ENCODE measurements at places on chromosomes 5 and 9.
A peak's percentile ranks its signal among the peaks of the same experiment; 100 is the strongest.

GRCh38 chr5:141484641-141485311, at the start of gene PCDHGC4:
Gene PCDHGC4 (plus strand): TSS chr5:141485030. CDS start chr5:141485174, 144 bp downstream.
- DNase-seq = peak; percentile 71

DNA sequence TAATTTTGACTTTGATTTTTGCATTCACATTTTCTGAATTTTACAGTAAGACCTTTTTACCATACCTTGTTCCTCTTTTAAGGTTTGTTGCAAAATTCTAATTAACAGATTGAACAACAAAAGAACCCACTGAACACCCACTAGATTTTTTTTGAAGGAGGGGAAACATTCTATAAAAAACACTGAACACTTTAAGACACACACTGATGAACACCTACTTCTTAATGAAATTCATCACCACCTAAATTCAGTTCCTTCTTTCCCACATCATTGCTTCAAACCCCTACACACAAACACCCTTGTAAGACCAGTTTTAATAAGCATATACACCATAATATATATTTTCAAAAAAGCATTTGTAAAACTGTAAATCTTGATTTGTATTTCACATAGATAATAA, 559.0 kb upstream of the MEF2C start:
- no peak for DNase-seq

- DNase-seq = no peak
These were observed 576.2 kb downstream of the MTRR start for GRCh38 chr5:8445139-8445538.

GRCh38 chr5:35777358-35778087, 79.2 kb upstream of the IL7R start:
- peak; percentile 36 for DNase-seq

- no peak for DNase-seq
These were observed at the start of gene PCDHB16 for GRCh38 chr5:141182248-141182647. Gene PCDHB16 (plus strand): TSS chr5:141182387. CDS start chr5:141182560, 173 bp downstream.

GRCh38 chr9:125505988-125506438, 201.0 kb downstream of the MAPKAP1 start:
- DNase-seq = no peak

- no peak for DNase-seq
These were observed 17.6 kb downstream of the RASGRF2 start for GRCh38 chr5:80977764-80978163.

- DNase-seq = no peak
These were observed 46.4 kb downstream of the SEMA5A start for GRCh38 chr5:9499498-9499876.

DNA sequence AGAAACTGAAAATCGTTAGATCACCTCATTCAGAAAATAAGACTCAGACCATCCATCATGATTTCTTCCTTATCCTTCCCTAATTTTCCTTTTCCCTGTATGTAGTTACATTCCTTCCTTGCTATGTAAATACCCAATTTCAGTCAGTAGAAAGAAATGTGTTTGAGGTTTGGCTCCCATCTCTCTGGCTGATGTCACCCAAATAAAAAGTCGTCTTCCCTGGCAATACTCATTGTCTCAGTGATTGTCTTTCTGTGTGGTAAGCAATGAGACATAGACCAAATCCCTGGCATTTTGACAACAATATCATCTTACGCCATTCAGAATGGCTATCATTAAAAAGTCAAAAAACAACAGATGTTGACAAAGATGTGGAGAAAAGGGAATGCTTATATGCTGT, 303.9 kb upstream of the EDIL3 start:
- DNase-seq = no peak

DNA sequence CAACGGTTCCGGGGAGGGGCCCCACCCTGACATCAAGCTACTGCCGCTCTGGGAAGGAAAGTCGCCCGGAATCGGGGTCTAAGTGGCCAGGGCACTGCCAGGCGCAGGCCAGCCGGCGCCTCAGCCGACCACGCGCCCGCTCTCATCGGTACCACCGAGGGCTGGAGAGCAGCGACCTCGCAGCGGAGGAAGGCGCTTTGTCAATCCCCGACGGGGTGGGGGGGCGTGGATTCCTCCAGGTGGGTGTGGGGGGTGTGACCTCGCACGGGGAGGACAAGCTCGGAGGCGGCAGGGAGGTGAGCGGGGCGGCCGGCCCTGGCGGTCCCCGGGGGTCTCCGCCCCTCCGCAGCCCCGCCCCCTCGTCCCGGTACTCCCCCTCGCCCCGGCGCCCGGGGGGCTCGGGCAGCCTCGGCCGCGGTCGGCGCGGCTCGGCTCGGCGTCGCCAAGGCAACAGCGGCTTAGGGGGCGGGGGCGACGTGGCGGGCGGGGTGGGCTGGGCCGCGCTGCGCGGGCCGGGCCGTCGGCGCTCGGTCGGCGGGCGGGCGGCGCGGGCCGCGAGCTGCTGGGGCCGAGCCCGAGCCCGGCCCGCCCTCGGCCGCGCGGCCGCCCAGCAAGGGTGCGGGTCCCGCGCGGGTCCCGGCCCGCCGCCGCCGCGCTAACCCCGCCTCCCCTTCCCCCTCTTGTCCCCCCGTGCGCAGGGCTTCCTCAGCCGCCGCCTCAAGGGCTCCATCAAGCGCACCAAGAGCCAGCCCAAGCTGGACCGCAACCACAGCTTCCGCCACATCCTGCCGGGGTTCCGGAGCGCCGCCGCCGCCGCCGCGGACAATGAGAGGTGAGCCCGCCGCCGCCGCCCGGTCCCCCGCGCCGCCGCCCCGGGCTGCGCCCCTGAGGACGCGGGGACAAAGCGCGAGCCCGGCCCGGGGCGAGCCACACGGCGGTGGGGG, 47.5 kb downstream of the DAB2IP start:
- peak; percentile 37 for DNase-seq

DNA sequence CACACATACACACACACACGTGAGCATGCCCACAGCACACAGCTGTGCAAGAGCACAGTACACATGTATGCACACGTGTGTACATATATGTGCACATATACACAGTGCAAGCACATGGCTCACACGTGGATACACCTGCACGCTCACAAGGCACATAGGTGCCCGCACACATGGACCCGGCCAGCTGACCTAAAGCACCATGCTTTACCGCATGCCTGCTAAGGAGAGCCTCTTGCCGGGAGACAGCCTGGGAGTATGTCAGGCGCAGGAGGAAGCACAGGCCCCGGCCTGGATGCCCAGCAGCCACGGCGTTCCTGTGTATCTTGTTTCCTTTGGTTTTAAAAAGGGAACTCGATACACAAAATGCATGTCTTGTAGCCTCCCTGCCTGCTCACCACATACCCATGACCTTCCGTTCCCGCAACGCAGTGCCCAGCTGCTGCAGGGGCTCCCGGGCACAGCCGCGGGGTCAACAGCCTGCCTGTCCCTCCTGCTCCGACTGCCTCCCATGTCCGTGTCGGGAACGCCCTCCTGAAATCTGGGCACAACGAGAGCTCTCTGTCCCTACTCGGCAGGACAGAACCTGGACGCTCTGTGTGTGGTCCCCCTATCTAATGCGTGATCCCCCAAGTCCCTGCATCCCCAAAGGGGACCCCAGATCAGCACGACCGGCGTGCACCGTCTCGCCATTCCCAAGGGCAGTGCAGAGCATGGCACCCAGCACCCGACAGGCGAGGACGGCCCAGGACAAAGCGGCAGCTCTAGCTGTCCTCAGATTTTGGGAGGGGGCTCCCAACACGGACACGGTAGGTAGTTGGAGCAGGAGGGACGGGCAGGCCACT, 3.6 kb downstream of the SLC12A7 start:
- DNase-seq = no peak

DNA sequence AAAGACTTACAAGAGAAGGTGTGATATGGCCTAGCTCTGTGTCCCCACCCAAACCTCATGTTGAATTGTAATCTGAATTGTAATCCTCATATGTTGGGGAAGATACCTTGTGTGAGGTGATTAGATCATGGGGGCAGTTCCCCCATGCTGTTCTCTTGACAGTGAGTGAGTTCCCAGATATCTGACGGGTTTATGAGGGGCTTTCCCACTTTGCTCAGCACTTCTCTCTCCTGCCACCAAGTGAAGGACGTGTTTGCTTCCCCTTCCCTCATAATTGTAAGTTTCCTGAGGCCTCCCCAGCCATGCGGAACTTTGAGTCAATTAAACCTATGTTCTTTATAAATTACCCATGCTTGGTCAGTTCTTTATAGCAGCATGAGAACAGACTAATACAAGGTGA, 49.0 kb downstream of the CDO1 start:
- DNase-seq = no peak

All from NCI-H1417 (cell line).